ENCODE measurements at places on chromosomes 6 and 20.

GRCh38 chr20:63735859-63736718 lies at the start of gene LIME1:
TSS of gene LIME1 (plus strand) at chr20:63736664. CDS start at chr20:63737550, 886 bp downstream.
- peak; percentile 80 for DNase-seq

- no peak for DNase-seq
Measured at GRCh38 chr6:141110481-141110880, 1022.2 kb upstream of the GJE1 start.

GRCh38 chr6:133995758-133996157 lies 42.7 kb downstream of the TBPL1 start:
- DNase-seq: no peak

- no peak for DNase-seq
Measured at GRCh38 chr6:33372526-33373123, 19.0 kb upstream of the KIFC1 start.

DNA sequence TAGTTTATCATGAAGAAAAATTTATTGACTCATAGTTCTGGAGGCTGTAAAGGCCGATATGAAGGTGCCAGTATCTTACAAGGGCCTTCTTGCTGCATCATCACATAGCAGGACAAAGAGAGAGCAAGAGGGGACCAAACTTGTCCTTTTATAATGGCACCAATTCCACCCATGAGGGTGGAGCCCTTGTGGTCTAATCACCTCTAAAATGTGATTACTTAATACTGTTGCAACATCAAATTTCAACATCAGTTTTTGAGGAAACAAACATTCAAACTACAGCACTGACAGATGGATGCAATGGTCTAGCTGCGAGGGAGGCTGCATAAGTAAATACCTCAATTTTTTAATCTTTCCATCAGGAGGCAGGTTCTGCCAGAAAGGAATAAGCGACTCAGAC lies 76.7 kb upstream of the LAMA2 start:
- DNase-seq: no peak
